Upper lobe of left lung (tissue), 6 donors: ENCODE measurements at places on chromosomes 7 and 10.

DNA sequence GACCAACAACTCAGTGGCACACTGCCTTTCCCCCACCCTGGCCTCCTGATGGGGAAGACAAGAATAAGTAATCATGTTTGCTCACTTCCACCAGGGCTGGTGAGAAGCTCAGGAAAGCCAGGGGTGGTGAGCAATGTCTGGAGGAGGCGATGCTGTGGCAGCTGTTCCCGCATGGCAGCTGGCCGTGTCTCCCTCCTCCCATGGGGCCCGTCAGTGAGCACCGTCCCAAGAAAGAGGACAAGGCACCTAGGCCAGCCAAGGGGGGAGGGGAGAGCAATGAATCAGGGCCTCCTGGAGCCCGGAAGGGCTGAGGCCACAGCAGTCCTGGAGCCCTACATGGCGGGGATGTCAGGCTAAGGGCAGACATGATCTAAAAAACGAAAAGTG, 69.2 kb upstream of the INSIG1 start:
- no peak for DNase-seq

DNA sequence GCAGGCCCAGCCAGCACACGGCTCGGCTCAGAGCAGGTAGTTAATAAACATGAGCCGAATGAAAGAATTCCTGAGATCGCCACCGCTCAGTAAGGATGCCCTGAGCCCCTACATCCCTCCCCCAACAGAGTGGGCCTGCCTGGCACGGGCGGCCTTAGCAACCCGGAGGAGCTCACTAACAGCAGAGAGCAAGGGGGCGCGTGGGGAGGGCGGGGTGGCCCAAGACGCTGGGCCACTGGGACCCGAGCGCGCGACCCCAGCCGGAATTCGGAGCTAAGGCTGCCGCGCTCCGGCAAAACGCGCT, 403 bp upstream of the ENO4 start:
- peak; percentile 80 for DNase-seq

DNA sequence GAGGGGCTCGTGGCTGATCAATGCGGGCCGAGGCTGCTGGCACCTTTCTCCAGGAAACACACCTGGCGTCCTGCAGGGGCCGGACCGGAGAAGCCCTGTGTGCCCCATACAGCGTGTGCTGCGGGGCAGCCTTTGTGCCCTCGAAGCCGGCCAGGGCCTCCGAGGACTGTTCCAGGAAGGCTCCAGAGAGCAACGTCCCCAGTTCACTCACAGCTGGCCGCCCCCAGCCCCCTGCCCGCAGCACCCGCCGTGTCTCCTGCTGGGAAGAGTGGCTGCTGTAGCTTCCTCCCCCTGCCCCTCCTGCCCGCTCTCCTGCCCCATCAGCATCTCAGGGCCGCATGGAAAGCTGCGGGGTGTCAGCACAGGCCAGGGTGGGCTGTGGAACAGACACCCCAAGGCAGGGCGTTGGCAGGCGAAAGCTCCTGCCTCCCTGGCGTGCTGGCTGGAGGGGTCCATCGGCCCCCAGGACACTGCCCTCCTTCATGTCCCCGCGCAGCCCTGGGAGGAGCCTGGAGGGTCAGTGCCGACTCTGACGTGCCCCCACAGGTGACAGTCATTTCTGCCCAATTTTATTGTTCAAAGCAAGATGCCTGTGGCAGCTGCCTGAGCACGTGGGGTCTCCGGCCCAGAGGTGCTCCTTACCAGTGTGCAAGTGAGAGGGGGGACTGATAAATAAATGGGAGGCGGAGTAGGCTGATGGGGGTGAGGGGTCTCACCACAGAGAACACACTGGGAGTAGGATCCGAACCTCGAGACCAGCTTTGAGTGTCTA, 95.8 kb upstream of the DIP2C start:
- no peak for DNase-seq

DNA sequence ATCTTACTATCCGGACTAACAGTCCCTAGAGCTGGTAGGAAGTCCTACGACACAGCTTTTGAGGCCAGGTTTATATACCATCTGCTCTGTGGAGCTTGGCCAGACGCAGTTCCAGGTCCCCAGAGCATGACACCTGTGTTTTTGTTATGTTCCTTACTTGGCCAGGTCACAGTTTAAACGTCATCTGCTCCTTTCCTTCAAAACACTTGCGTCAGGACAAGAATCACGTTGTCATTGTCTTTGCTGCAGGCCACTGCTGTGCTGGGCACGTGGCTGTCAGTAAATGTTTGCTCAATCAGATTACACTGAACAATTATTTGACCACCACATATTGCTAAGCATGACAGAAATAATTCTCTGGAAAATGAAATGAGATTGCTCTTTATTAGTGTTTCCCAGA, 23.9 kb downstream of the SLC18A2 start:
- no peak for DNase-seq

GRCh38 chr7:114921631-114922025, 266 bp upstream of the MDFIC start:
- no peak for DNase-seq

GRCh38 chr7:78413568-78413967, 615.0 kb downstream of the PHTF2 start:
- no peak for DNase-seq

GRCh38 chr10:103802637-103803353, 52.6 kb downstream of the SH3PXD2A start:
- DNase-seq = no peak

GRCh38 chr7:823649-824048, 8.6 kb upstream of the SUN1 start:
- no peak for DNase-seq

- no peak for DNase-seq
Measured at GRCh38 chr10:5147981-5148677, 36.8 kb downstream of the AKR1C8 start.

GRCh38 chr7:131322861-131323260, 4.8 kb upstream of the MKLN1 start:
- DNase-seq = no peak

GRCh38 chr10:93826355-93826754, 67.4 kb upstream of the SLC35G1 start:
- no peak for DNase-seq

GRCh38 chr10:69360485-69361302, 56.0 kb downstream of the TACR2 start:
- peak; percentile 88 for DNase-seq

- no peak for DNase-seq
Measured at GRCh38 chr7:69749994-69750393, 151.7 kb downstream of the AUTS2 start.

- DNase-seq = no peak
Measured at GRCh38 chr7:11427686-11428273, 404.2 kb downstream of the THSD7A start.

DNA sequence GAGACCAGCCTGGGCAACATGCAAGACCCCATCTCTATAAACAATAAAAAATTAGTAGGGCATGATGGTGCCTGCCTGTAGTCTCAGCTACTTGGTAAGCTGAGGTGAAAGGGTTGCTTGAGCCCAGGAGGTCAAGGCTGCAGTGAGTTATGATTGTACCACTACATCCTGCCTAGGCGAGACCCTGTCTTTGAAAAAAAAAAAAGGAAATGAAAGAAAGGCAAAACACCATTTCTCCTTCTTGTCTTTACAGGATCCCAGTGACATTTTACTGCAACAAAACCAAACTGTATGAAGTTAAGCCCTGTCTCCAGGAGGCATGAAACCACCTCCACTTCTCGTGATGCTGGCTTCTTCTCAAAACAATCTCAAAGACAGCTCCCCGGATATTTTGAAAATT, 29.9 kb upstream of the PBLD start:
- DNase-seq = no peak

DNA sequence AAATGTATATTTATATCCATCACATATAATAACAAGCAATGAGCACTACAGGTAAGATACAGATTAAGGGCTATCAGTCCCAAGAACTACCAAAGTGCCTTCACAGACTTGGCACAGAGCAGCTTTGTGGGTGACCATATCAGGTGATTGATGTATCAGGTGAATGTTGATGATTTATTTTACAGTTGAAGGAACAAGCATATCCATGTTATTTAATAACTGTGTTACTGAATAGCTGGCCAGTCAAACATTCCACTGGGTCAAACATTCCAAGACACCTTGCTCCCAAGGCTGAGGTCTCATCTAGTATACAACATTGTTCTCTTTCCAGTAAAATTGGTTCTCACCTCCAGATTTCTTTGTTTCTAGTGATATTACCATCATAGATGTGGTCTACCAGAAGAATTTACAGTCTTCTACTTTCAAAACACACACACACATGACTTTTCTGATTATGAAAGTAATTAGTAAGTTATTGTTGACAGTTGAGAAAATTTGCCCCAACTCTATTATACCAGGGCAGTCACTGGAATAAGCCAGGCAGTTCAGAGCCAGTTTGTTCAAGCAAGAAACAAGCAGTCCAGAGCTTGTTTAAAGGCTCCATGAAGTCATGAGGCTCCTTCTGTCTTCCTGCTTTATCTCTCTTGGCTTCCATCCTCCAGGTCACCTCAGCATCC, 68.2 kb downstream of the ELAPOR2 start:
- DNase-seq = no peak
